Mucosa of gallbladder (tissue), 1 donor: ENCODE measurements at places on chromosomes 5 and 9. TPM values are rescaled to one million over a fixed set of nuclear protein-coding genes. Genes with fewer than 3 reads are reported as not detected.

Gene SPATA31C1
- not detected for total RNA-seq

Gene IFNA2
- total RNA-seq: not detected

Gene SPINK6
- total RNA-seq: not detected

Gene PCDHGB3
- total RNA-seq: 3.0 TPM

Gene HRH2
- 1.4 TPM for total RNA-seq

Gene TMEFF1
- total RNA-seq: 0.63 TPM

Gene TMEM232
- 4.1 TPM for total RNA-seq

Gene PCDHB14
- 9.4 TPM for total RNA-seq

Gene CNTFR
- total RNA-seq: 23.0 TPM

Gene CCDC183
- total RNA-seq: 2.3 TPM

Gene GABRA6
- not detected for total RNA-seq

Gene IFNA13
- not detected for total RNA-seq

Gene PCDHA12
- total RNA-seq: 10.0 TPM

Gene UNC13B
- total RNA-seq: 59.1 TPM

Gene ARID3C
- total RNA-seq: not detected

Gene PCDHGB7
- total RNA-seq: 15.5 TPM

Gene CDH9
- total RNA-seq: not detected

Gene FBXO4
- 6.5 TPM for total RNA-seq

Gene CDO1
- total RNA-seq: 10.8 TPM

Gene SPINK4
- total RNA-seq: 2.5 TPM
